ENCODE measurements at places on chromosomes 6 and 20.

- no peak for DNase-seq
Measured at GRCh38 chr6:163776196-163776905, 361.8 kb downstream of the QKI start.

- DNase-seq, result no peak
Measured at GRCh38 chr6:168097621-168098430, 18.8 kb upstream of the FRMD1 start.

DNA sequence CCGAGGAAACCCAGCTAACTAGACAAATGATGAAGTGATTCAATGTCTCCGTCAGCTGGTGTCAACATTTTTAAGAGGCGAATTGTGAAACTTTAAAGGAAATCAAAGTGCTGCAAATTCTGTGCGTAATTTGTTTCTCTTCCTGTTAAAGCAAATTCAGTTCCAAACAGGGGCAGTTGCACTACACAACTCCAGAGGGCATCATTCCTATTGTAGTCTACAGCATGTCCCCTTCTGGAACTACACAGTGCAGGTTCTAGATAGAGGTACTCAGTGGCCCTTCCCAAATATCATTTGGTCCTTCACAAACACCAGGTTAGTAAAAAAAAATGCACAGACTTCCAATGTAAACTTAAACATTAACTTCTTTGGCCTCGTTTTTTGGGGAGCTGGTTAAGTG is 38.3 kb upstream of the SMLR1 start:
- DNase-seq, result no peak

DNA sequence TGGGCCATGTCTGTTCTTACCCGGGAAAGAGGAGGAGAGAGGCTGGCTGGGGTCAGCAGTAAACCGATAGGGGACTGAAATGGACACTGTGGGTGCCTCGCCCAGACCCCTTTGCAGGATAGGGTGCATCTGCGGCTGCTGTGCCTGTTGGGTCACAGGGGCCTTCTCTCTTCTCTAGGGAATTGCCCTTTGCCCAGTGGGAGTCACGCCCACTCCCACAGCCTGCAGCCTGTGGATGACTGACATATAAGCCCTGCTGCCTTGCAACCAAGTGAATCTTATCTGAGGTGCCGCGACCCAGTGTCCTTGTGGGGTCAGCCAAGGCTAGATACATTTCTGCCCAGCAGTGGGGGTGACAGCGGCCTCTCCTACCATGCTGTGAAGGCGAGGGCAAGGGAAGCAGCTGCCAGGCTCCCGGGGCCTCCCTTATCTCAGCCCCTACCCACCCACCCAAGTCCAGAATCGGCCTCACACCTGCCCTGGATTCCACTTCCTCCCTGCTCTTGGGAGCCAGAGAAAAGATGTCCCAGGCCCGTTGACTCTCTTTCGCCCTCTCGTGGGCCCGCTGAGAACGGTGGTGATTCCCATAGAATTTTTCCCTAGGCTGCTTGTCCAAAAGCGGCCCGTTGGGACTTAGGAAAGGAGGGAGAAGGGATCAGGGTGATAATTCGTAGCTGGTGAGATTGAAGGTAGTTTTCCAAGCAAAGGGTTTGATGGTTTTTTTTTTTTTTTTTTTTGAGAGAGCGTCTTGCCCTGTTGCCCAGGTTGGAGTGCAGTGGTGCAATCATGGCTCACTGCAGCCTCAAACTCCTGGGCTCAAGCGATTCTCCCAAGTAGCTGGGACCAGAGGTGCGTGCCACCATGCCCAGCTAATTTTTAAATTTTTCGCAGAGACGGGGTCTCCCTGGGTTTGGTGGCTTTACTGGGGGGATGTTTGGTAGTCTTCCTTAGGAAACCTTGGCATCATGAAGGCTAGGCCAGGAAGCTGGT is 76.4 kb upstream of the RNF24 start:
- DNase-seq, result peak; percentile 70
